ENCODE measurements at places on chromosomes 16 and 17.
A peak's percentile ranks its signal among the peaks of the same experiment; 100 is the strongest.

DNA sequence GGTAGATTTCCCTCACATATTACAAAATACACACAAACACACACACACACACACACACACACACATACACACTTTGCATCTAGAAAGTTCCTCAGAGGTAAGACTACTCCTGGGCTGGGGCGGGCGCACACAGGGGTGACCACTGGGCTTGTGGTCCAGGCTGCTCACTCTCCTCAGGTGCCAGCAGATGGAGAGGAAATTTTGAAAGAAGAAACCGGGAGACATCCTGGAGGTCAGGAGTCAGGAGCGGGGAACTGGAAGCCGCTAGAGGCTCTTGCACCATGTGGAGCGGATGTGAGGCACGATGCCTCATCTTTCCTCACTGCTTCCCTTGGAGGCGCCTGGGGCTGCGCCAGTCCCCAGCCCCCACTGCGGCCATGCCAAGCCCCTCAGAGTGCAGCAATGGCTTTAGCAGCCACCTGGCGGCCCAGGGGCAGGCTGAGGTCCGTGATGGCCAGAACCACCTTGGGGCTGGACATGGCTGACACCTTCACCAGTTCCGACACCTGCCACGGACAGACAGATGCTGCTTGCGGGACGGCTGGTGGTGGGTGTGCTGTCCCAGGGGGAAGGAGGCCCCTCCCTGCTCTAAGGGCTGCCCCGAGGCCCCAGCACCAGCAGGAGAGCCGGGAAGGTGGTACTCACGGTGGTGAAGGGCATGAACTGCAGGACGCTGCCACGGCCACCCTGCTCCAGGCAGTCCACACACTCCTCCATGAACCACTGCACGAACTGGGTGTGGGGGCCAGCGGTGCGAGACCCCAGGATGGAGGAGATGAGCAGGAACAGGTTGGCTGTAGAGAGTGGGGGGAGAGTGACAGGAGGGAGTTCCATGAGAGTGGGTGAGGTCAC lies 4.1 kb downstream of the CSF3 start:
- peak; percentile 82 for DNase-seq

DNA sequence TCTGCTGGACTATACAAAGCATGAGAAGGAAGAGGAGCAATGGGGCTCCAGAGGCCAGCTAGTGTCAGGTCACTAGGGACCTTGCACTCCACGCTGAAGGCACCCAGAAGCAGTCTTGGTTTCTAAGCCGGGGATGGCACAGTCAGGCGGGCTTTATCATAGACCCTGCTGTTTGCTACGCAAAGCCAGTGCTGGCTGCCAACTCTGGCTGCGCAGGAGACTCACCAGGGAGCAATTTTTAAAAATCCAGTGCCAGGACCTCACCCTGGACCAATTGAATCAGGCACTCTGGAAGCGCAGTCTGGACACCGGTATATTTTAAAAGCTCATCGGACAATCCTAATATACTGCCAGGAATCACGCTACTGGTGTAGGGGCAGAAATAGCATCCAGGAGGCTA lies 368.5 kb upstream of the XYLT1 start:
- DNase-seq, result no peak

DNA sequence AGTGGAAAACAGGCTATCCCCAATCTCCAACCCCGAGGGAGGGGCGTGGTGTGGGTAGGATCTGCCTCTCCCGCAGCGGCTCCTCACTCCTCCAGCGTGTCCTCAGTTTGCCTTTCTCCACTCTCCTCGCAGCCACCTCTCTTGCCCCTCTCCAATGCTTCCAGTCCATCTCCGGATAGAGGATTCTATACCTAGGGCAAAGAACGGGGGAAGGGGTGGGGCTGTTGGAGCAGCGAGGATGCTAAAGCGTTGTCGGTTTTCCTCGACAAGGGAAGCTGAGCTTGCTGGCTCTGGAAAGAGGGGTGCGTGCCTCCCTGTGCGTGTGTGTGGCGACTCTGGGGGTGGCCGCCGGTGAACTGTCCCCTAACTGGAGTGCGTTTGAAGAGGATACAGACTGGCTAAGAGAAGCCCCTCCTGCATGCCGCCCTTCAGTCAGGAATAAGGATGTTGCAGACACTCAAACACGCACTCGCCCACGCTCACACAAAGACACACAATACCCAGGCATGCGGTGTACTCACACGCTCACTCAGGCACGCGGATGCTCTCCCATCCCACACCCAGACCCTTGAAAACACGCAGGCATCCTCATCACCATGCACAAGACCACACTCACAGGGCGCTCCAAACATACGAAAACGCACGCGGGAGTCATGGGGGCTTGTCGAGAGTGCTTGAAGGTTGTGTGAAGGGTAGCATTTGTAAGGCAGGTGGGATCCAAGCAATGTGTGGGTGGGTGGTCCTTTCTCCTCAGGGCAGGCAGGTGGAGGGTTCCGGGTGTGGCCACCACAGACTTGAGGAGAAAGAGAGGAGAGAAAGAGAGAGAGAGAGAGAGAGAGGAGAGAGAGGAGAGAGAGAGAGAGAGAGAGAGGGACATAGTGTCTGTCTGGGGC lies 655 bp upstream of the GPR139 start:
- no peak for DNase-seq

DNA sequence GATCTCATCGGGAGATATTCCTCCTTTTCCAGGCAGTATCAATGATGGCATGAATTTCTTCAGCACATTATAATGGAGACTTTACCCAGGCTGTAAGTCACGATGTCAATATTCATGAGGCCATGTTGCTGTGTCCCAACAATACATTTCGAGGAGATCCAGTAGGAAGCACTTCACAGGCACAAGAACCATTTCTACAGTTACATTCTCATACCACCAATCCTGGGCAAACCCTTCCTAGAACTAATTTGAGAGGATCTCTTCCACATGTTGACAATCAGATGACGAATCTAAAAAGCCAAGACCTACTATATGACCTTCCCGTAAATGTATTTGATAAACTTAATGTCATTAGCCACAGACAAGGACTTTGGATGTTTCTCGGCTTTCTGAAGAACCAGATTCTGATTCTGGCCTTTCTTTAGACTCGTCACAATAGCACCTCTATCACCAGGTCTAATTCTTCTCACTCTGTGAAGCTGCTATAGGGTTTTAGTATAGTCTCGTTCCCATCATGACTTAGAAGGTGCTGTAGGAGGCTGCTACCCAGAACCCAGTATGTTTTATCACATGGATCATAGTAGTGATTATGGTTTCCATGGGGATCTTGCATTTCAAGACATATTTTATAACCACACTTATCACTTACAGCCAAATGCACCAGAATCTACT lies 40.2 kb downstream of the C16orf87 start:
- DNase-seq, result no peak

DNA sequence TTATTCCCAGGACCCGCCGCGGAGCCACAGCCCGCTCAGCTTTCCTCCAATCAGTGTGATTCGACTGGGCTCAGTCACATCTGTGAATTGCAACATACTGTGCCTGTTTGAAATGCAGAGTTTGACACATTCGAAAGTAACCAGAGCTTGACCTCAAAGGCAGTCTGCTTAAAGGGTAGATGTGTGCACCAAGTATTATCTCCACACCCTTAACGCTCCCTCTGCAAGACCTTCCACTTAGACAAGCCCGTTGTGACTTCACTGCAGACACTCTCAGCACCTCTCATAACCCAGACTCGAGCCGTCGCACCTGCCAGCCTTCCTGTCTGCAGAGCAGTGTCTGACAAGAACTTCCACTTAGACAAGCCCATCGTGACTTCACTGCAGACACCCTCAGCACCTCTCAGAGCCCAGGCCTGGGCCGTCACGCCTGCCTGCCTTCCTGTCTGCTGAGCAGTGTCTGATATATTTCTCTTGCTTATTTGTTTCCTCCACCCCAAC lies 3.7 kb downstream of the KLHDC4 start:
- no peak for DNase-seq

DNA sequence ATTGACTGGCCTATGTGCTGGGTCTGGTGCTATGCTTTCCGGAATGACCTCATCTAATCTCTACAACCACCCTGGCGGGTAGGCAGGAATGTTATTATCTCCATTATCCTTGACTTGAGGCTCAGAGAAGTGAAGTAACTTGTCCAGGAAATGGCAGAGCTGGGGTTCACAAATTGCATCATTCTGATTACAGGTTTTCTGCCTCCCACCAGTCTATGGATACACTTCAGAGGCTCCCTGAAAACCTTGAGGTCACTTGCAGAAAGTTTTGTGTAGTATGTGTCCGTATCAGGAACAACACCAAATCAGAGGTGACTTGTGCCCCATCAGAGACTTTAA lies 19.1 kb downstream of the NOD2 start:
- DNase-seq, result no peak

GRCh38 chr16:78098595-78099270 lies 721 bp upstream of the WWOX start:
- no peak for DNase-seq

DNA sequence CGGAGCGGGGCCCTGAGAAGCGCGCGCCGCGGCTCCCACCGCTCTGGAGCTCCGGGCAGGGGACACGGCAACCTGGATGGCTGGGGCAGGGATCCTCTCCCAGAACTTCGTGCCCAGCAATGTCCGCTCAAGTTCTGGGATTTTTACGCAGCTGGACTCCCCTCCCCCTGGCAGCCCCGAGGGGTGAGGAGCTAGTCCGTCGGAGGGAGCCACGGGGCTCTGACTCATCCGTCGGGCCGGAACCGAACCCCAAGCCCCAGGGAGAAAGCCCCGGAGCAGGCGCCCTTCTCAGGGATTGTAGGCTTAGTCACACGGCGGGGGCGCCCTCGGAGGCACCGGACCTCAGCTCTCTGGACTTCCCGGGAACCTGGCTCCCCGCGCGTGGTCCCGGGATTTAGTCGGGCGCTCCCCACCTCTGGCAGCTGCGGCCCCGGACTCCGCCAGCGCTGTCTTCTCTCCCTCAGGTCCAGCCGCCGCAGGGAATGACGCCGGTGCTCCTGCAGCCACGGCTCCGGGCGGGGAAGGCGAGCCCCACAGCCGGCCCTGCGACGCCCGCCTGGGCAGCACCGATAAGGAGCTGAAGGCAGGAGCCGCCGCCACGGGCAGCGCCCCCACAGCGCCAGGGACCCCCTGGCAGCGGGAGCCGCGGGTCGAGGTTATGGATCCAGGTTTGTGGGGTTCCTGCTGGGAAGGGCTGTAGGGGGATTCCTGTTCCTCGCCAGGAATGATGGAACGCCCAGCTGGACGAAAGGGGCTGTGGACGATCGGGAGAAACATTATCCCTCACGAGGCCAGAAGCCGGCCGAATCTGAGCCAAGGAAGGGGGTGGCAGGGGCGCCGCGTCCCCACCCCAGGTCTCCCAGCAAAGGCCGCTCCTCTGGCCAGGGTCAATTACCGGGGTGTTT lies 830 bp downstream of the SPHK1 start:
- DNase-seq, result peak; percentile 82

DNA sequence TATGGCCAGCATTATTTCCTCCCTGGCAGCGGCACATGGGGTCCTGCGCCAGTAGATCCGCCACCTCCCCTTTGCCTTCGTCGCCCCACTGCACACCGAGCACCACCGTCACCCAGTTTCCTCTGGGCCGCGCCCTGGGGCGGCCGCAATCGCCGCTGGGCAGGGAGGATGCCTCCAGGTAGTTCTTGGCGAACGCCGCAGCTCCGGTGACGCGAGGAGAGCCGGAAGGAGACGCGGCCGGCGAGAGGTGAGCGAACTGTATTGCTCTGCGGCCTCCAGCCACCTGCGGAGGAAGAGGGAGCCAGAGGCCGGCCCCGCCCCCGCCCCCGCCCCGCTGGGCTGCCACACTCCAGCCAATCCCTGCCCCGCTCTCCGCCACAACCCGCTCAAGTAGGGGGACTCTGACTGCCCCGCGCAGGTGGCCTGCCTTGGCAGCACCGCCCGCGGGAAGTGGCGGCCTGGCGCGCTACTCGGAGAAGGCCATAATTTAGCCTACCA lies 11.8 kb upstream of the SLFN13 start:
- peak; percentile 4 for DNase-seq

DNA sequence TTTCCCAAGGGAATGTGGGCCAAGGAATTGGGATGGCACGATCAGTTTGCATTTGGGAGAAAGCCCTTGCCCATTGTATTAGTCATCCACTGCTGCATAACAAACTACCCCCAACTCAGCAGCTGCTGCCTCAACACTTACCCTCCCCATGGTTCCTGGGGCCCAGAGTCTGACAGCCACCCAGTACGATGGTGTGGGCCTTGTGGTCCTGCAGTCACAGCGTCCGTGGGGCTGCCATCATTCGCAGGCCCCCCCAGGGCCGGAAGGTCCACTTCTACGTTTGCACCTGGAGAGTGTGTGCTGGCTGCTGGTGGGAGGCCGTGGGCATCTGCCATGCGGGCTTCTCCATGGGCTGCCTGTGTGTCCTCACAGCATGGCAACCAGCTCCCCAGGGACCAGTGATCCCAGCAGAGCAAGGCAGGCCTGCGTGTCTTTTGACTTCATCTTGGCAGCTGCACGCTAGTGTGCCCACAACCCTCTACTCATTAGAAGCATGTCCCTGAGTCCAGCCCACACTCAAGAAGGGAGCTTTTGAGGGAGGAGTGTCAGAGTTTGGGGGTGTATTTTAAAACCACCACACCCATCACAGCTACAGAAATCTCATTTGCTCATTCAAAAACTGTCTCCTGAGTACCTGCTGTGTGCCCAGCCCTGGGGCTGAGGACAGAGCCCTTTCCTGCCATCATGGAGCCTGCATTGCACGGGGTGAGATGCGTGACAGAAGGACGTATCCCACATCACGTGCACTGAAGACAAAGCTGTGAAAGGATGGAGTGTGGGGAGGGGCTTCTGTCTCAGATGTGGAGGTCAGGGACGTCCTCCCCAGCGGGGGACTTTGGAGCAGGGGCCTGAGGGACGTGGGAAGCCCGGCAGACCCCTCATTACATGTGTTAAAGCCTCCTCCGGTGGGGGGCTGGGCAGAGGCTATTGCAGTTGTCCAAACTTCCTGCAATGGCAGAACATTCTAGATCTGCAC lies 185.0 kb upstream of the ZNF469 start:
- DNase-seq, result no peak

Measured in GM03348 (cell line).